ENCODE measurements at places on chromosomes 4 and X.

- DNase-seq = no peak
Observed at GRCh38 chr4:176533159-176533558, 213.4 kb downstream of the SPCS3 start.

GRCh38 chrX:72526534-72527508, 45.8 kb downstream of the HDAC8 start:
- peak; percentile 45 for DNase-seq

GRCh38 chr4:7430965-7431695, 3.6 kb downstream of the PSAPL1 start:
- DNase-seq = no peak

- DNase-seq = no peak
Observed at GRCh38 chr4:159227378-159227777, 124.5 kb downstream of the RAPGEF2 start.

GRCh38 chr4:85368932-85369331, 106.0 kb upstream of the ARHGAP24 start:
- DNase-seq = no peak

GRCh38 chrX:41449131-41449530, 2.0 kb downstream of the NYX start:
- DNase-seq = no peak

GRCh38 chrX:151239751-151240150, 63.4 kb downstream of the GPR50 start:
- DNase-seq = no peak

- DNase-seq = no peak
Observed at GRCh38 chrX:152884171-152884570, 13.7 kb upstream of the ZNF185 start.

- DNase-seq = no peak
Observed at GRCh38 chr4:167290678-167291077, 56.4 kb upstream of the SPOCK3 start.

- DNase-seq = no peak
Observed at GRCh38 chr4:185134307-185134869, 8.7 kb upstream of the SLC25A4 start.

- DNase-seq = no peak
Observed at GRCh38 chr4:88189881-88190585, 31.6 kb upstream of the ABCG2 start.

DNA sequence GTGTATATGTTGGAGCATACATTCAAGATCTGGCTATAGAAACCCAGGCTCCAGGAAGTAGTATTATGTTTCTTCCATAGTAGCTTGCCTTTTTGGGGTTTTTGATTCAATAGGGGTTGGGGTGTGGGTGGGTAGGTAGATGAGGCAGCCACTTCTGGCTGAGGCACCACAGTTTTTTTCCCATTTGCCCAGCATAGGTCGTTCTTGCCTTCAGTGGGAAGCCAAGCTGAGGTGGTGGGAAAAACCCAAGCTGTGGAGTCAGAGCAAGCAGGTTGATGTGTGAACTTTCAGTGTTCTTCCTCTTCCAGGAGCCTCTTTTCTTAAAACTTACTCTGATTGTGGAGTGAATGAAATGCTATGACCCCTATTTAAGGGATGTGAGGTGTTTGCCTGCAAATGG, 67.0 kb upstream of the RPS6KA3 start:
- no peak for DNase-seq

- peak; percentile 36 for DNase-seq
Observed at GRCh38 chr4:155552180-155552579, 114.5 kb upstream of the GUCY1A1 start.

DNA sequence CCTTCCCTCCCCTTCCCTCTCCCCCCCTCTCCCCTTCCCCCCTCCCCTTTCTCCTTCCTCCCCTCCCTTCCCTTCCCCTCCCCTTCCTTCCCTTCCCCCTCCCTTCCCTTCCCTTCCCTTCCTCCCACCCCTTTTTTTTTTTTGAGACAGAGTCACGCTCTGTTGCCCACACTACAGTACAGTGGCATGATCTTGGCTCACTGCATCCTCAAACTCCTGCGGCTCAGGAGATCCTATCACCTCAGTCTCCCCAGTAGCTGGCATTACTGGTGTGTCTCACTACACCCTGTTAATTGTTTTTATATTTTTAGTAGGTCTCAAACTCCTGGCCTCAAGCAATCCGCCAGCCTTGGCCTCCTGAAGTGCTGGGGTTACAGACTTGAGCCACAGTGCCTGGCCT, 66.6 kb downstream of the TBC1D9 start:
- no peak for DNase-seq

GRCh38 chr4:5890063-5890727, 2.7 kb downstream of the CRMP1 start:
- no peak for DNase-seq

- DNase-seq = no peak
Observed at GRCh38 chr4:10981576-10981975, 297.0 kb upstream of the CLNK start.

- no peak for DNase-seq
Observed at GRCh38 chr4:140584439-140584838, 15.7 kb upstream of the UCP1 start.

DNA sequence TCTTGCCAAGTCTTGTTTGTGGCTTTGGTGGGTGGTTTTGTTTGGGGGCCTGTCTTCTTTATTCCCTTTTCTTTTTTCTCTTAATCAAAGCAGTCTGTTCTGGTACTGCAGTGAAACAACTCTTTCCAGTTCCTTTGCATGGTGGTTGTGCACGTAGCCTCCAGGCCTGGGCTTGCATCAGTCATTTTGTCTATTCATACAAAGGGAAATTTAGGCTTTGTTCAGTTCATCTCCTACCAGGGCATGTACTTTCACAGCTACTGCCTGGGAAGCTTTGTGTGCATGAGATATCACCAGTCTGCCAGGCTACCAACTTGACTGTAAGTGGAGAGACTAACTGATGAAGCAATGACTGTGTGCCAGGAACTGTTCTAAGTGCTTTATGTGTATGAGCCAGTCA, 8.5 kb downstream of the TRIM2 start:
- DNase-seq = no peak

DNA sequence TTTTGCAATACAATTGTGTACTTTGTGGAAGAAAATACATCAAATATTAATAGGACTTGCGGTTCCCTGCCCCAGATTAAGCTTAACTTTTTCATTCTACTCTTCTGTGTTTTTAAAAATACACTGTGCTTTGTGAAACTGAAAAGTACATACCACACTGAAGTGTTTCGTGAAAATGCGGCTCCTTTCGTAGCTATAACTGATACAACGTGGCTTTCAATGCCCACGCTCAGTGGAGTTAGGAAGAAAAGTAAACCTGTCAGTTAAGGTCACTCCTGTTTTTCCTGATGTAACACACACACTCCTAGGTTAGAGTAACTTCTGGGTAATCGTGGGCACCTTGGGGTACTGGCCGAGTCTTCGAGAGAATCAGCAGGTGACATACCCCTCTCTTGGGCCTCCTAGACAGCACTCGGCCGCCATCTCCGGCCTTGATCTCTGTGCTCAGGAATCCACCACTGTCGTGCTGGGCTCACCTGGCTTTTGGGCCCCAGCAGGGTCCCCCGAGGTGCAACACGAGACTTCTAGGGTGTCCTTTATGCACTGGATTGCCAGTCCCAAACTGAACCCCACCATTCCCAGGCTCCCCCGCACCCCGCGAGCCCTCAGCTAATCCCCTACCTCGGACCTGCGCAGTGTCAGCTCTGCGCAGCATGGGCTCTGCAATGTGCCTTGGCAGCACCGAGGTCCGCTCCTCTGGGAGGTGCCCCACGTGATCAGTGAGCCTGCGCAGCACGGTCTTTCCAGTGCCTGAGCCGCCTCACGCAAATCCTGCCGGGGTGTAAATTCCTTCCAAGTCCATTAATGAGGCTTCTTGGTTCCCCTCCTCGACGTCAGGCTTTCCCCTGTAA, 162.6 kb upstream of the INTU start:
- DNase-seq = no peak

DNA sequence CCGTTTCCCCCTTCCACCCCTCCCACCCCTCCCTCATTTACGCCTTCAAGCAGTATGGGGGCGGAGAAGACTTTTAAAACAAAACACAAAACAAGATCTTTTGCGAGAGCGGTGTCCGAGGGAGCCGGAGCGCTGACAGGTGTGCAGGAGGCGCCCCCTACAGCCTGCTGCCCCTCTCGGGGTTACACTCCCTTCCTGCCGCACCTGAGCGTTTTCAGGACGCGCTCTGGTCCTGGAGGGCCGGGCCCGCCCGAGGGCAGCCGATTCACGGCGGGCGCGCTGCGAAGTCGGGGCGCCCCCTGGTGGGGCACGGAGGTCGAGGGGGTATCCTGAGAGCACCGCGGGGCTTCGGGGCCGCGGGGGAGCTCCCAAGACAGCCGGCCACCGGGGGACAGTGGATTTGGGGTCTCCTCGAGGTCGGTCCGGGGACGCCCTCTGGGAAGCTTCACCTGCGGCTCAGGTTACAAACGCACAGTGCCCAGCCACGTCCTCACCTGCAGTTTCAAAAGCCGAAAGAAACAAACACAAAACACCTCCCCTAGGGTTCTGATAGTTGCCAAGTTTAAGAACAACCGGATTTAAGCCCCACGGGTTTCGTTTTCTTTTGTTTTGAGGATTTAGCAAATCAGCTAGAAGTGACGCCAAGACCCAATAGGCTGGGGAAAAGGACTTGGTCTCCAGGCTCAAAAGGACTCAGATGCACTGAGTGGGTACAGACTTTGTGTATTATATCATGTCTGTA, 8.0 kb upstream of the NEUROG2 start:
- peak; percentile 37 for DNase-seq

DNA sequence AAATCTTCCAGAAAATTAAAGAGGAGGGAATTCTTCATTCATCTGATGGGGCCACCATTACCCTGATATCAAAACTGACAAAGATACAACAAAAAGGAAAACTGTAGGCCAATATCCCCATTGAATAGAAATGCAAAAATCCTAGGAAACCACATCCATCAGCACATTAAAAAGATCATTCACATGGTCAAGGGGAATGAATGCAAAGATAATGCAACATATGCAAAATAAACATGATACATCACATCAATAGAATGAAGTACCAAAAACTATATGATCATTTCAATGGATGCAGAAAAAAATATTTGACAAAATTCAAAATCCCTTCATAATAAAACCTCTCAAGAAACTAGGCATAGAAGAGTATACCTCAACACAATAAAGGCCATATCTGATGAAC, 108.9 kb upstream of the SH3RF1 start:
- no peak for DNase-seq

DNA sequence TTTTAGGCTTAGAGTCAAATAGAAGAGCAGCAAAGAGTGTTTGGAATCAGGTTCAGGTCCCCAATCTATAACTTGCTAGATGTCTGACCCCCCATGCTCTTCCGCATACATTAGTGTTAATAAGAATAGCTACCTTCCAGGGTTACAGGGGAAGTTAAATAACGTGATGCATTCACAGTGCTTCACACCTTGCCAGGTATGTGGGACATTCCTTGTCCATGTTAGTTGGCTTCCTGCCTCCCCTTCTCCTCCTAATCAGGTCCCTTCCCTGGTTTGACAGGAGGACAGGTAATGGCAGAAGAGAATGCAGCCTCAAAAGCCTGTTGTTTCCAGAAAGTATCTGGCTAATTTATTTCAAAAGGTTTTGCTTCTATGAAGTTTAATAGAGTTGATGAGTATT, 248.7 kb downstream of the MID1IP1 start:
- DNase-seq = no peak

DNA sequence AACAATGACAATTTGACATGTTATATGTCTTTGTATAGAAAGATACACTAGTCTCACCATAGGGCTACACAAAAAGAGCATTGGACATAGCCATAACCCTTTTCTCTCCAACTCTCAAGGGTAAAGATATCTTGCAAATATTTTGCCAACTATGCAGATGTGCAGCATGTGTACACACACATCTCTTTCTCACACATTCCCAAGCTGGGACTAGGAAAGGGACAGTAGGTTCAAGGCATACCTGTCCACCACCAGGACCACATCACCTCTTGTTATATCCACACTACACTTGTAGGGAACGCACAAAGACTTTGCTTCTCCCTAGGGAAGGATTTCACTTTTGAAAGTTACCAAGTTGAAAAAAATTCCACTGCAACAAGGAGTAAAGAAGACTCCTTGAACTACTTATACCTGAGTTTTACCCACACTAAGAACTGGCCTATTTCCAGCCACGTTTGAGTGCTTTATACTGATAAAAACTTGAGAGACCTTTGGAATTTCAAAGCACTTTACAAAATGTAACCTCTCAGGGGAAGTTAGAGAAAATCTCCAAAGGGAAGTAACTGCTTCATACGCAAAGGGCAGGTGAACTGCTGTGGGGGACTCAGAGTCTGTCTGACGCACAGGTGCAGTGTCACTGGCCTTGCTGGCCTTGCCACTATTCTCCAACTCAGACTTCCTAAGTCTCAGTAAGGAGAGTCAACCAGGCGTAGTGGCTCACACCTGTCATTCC, 36.9 kb downstream of the NR3C2 start:
- DNase-seq = no peak

DNA sequence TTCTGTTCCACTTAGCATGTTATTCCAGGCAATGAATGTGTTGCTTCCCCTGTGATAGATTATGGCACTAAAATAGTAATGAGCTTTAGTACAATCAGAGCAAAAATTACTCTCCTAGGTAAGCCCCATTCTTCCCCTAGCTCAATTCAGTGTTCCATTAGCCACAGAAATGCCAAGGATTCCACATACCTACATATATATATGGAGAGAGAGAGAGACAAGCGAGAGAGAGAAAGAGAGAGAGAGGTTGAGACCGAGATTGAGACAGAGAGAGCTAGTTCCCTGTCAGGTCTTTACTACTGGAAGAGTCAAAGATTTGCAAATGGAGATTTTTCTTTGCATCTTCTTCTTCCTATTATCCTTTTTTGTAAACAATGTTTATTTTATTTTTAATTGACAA, 8.7 kb downstream of the LIMCH1 start:
- no peak for DNase-seq

- no peak for DNase-seq
Observed at GRCh38 chrX:68920561-68920960, 91.7 kb downstream of the EFNB1 start.

GRCh38 chr4:65502131-65502701, 168.1 kb downstream of the EPHA5 start:
- peak; percentile 35 for DNase-seq

DNA sequence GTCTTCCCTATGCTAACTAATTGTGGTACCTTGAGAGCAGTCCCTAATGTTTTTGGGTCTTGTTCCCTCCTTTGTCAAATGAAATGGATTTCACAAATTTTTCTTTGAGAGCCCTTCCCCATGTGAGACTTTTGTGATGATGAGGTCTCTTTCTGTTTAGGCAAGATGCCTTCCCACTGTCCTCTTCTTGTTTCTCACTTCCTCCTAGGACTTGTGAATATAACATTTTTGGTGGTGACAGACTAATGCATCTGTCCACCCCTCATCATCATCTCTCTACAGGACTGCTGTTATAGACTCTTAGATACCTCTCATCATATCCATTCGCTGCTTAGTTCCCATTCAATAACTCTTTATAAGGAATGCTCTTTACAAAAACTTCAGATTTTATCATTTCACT, 8.7 kb upstream of the ANK2 start:
- no peak for DNase-seq
